ENCODE measurements at places on chromosomes 2 and 18. TPM values are rescaled to one million over a fixed set of nuclear protein-coding genes. Genes with fewer than 3 reads are reported as not detected.

DNA sequence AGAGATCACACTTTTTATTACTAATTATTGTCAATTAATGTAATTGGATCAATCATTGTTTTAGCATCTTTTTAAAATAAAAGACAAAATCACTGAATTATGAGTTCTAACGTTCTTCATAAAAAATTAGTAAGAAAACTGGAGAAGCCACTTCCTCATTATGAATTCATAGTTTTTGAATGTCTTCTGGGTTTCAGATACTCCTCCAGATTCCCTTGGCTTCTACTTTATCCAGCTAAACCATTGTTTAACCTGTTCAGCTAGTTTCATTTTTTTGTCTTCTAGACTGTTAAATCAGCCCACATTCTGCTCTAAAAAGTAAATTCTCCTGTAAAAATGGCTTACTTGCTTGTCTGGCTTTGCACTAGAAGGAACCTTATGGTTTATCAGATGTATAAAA, 753.4 kb upstream of the ACVR2A start:
- no peak for DNase-seq

DNA sequence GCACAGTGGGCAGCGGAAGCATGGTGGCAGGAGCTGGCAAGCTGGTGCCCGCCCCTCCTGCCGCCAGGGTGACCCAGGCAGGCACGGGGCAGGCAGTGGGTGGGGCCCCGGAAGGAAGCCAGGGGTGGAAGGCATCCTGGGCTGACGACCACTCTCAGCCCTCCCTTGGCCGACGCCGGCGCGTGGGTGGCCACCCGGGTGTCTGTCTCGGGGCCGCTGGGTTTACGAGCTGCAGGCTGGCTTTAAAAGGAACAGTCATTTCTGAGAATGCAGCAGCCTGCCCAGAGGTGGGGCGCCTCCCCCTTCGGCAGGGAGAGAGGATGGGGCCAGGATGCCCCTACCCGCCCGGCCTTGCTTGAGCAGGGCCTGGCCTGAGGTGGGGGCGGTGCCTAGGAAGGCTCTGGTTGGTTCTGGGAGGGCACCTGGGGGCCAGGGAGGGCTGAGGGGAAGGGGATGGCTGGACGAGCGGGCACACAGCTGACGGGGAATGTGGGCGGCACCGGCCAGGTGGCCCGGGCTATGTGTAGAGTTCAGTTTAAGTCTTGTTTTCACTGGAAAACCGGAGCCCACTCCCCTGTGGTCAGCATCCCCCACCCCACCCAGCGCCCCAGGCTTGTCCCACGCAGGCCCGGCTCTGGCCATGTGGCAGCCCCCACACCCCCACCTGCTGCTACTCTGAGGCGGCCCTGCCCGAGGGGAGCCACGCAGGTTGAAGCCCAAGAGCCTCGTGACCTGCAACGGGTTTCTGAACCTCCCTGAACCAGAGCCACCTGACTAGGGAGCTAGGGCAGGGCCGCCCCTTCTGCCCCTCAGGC, 6.3 kb downstream of the BOK start:
- DNase-seq: no peak

- no peak for DNase-seq
These were observed 260.8 kb upstream of the HDAC4 start for GRCh38 chr2:239661334-239662312.

Gene IL36RN
- not detected for total RNA-seq

Gene TEX44
- total RNA-seq: not detected

GRCh38 chr2:17658251-17658843, 95.3 kb downstream of the SMC6 start:
- no peak for DNase-seq

- no peak for DNase-seq
These were observed 24.9 kb downstream of the GLI2 start for GRCh38 chr2:120760446-120761135.

Gene SLC9A2
- total RNA-seq: 0.04 TPM

Gene C2orf66
- total RNA-seq: not detected

DNA sequence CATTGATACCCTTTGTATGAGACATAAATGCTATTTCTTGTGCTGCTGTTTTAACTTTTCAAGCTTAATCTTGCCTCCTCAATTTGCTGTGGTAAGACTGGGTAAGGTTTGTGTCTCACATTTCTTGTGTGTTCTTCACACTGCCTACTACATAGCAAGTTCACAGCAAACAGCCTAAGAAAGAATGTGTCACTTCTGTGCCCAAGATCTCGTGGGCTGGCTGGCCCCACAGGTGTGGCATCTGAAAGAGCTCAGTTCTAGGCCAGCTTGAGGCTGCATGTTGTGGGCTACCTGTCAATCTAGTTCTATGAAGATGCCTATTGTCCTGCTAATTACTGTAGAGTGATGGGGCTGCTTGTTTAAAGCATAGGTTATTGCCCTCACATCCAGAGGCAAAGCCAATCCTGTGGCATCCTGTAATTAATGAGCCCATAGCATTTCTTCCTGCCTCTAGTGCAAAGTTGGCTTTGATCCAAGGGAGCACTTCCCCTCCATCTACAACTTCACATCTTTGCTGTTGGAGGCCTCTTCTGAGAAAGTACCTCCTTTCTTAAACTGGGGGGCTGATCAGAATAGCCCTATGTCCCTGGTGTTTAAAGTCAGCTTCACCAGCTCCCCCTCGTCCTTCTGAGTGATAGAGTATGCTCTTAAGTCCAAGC, 40.9 kb upstream of the ASPRV1 start:
- DNase-seq: no peak

Gene HRH4
- total RNA-seq: not detected

DNA sequence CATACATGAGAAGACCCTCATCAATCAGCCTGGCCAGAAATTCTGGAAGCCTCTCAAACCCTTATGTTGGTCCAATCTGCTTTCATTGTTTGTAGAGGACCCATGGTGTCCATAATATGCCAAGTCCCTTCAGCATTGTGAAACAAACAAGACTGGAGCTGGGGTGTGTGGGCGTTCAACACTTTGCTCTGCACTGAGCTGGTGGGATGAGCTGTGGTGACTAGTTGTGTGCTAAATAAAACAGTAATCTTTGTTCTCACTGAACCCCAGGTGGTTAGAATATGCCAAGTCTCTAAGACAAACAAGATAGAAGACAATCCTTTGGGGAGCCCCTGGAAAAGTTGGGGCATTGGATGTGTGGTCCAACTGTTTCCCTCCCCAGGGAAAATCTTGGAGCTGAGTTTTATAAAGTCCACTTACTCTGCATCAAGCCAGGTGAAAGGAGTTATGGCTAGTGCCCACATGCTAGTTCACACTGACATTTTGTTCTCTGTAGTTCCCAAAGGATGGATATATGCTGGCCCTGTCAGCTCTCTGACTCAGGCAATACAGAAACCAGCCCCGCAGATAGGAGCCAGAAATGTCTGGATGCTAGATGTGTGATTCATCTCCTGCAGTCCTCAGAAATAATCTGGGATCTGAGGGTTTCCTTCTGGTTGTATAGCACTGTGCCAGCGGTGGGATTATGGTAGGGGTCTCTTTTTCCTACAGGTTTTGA, 260.2 kb downstream of the TMX3 start:
- DNase-seq: no peak

Gene CYRIA
- 0.14 TPM for total RNA-seq

Gene IL36B
- not detected for total RNA-seq

DNA sequence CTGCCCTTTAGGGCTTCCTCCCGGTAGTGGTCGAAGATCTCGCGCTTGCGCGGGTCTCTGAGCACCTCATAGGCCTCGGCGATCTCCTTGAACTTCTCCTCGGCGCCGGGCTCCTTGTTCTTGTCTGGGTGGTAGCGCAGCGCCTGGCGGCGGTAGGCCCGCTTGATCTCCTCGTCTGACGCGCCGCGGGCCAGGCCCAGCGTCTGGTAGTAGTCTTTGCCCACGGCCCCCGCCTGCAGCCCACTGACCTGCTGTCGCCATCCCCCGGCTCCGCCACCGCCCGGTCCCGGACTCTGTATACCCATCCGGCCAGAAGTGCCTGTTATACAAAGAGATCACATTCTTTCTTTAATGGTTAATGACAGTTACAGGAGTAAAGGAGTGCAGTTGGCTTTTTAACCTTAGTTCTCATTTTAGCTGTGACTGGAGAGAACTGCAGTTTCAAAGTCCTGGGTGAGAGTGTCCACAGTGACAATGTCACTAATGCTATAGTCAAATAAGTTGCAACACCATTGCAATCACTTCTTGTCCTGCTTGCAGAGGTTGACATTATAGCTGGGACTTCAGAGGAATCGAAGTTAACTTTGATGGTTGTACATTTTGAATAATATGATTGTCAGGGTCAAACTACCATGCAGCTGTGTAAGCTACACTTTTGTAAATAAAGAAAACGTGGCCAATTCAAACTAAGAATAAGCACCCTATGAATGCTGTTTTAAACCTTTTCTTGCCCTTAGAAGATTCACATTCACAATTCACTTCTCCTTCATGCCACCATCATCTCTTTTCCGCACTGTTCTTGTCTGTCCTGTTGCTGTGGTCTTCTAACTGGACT, 35.3 kb upstream of the CAVIN2 start:
- no peak for DNase-seq

- no peak for DNase-seq
These were observed 189.6 kb downstream of the HAUS1 start for GRCh38 chr18:46293742-46294181.

DNA sequence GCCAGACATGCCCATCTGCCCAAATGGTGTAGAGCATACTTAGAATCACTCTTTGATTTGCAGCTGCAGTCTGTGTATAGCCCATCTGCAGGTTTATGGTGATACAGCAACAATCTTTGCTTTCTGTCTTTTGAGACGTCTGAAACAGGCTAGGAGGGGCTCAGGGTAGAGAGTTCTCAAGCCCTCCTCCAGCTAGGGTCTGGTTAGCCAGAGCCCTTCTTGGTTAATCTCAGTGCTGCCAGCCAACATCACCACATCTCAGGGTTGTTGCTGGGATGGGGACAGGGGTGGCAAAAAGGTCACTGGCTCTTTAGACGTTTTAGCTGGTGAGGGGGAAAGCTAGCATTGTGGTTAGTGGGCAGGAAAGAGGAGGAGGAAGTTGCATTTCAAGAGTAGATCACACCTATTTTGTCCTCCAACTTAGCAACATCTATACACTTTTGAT, 136.6 kb upstream of the ACAA2 start:
- DNase-seq: no peak

Data from activated naive CD8-positive, alpha-beta T cell treated with anti-CD3 and anti-CD28 coated beads for 36 hours (primary cell).